ENCODE measurements at places on chromosomes 11 and 22. TPM values are rescaled to one million over a fixed set of nuclear protein-coding genes. Genes with fewer than 3 reads are reported as not detected.
A peak's percentile ranks its signal among the peaks of the same experiment; 100 is the strongest.

Gene CASP5
- polyA plus RNA-seq: not detected

DNA sequence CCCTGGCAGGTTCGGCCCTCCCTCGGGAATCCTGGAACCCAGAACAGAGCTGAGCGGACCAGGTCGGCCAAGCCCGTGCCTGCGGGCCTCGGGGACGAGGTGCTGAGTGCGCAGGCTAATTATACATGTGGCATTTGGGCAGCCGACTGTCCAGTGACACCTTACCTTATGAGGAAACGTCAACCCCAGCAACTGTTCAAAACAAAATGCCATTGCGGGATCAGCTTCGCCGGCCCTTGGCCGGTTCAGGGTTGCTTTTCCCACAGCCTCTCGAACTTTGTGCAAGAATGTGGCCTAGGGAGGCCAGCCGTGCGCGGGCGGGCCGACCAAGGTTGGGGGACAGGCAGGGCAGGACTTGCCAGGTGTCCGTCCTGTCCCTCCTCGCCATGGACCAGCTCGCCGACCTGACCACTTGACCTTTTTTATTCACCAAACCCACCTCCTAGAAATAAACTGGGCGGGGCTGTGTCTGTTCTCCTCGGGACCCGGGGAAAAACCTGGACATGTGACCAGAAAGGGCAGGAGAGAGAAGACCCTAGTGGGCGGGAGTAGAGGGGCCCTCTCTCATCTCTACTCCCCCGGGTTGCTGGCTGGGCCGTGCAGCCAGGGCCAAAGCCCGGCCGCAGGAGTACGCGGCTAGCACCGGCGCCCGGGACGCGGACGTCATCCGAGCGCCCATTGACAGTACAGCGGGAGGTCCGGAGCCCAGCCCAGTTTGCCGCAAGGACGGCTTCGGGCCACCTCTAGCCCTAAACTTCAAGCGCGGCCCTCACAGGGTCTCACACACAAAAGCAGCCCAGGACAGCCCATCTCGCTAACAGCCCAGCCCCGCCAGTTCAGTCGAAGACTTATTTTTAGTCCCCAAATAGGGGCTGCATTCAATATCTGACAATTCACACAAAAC, 134.3 kb upstream of the C11orf58 start:
- H3K4me3 ChIP-seq: no peak overlapping the region
- DNase-seq: no peak
- H3K27me3 ChIP-seq: peaks cover 56% of the 10 kb centered on the region
- no peak overlapping the region for H3K27ac ChIP-seq

Gene EIF4ENIF1
- polyA plus RNA-seq: 6.6 TPM

GRCh38 chr11:95571718-95572260, 217.8 kb downstream of the FAM76B start:
- H3K27me3 ChIP-seq: no peaks in the 10 kb centered on the region
- no peak for DNase-seq
- no peak overlapping the region for H3K4me3 ChIP-seq
- H3K4me1 ChIP-seq: no peaks in the 10 kb centered on the region
- no peaks in the 10 kb centered on the region for H3K36me3 ChIP-seq

DNA sequence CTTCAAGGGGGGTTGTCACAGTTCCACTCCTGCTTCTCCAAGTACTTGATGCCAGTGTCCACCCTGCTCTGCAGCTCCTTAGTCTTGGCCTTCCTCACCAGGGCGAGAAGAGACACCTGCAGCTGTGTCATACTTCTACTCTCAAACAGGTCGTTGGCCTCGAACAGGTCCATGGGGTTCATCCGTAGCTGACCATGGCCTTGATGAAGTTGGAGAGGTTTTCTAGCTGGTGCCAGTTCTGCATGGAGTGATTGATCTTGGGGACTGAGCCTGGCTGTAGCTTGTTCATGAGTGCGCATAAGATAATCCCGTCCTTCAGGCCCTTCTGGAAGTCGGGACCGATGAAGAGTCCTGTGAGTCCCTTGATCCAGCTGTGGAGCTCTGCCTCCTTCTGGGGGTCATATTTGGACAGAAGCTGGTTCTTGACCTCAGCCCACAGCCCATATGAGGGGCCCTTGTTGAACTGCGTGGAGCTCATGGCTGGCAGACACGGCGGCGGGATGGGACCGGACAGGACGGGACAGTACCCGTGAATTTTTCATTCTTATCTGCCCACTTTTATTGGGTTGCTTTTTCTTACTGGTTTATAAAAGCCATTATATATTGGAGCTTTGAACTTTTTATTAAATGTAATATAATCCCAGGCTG, 33.4 kb upstream of the HORMAD2 start:
- no peak overlapping the region for H3K27ac ChIP-seq
- no peaks in the 10 kb centered on the region for H3K36me3 ChIP-seq
- no peak for DNase-seq
- H3K27me3 ChIP-seq: no peaks in the 10 kb centered on the region

GRCh38 chr22:22359465-22359864, 114.9 kb downstream of the VPREB1 start:
- H3K4me3 ChIP-seq: no peak overlapping the region
- no peaks in the 10 kb centered on the region for H3K36me3 ChIP-seq
- no peak for DNase-seq
- no peak overlapping the region for H3K27ac ChIP-seq

GRCh38 chr22:41582694-41583093, 6.9 kb downstream of the PMM1 start:
- no peak overlapping the region for H3K27ac ChIP-seq
- peaks cover 26% of the 10 kb centered on the region for H3K36me3 ChIP-seq
- DNase-seq: no peak
- H3K27me3 ChIP-seq: no peaks in the 10 kb centered on the region

DNA sequence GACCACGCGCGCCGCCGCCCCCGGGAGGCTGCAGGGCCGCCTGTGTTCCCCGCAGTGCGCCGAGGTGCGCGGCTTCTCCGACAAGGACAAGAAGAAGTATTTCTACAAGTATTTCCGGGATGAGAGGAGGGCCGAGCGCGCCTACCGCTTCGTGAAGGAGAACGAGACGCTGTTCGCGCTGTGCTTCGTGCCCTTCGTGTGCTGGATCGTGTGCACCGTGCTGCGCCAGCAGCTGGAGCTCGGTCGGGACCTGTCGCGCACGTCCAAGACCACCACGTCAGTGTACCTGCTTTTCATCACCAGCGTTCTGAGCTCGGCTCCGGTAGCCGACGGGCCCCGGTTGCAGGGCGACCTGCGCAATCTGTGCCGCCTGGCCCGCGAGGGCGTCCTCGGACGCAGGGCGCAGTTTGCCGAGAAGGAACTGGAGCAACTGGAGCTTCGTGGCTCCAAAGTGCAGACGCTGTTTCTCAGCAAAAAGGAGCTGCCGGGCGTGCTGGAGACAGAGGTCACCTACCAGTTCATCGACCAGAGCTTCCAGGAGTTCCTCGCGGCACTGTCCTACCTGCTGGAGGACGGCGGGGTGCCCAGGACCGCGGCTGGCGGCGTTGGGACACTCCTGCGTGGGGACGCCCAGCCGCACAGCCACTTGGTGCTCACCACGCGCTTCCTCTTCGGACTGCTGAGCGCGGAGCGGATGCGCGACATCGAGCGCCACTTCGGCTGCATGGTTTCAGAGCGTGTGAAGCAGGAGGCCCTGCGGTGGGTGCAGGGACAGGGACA, 2.7 kb downstream of the NLRP6 start:
- no peaks in the 10 kb centered on the region for H3K27me3 ChIP-seq
- no peak overlapping the region for H3K27ac ChIP-seq
- peak overlapping the region; percentile 59 for H3K4me3 ChIP-seq

GRCh38 chr11:64534391-64534801, 56.6 kb upstream of the SLC22A12 start:
- H3K36me3 ChIP-seq: no peaks in the 10 kb centered on the region
- no peak for DNase-seq
- no peaks in the 10 kb centered on the region for H3K27me3 ChIP-seq
- H3K4me3 ChIP-seq: no peak overlapping the region
- no peaks in the 10 kb centered on the region for H3K4me1 ChIP-seq

Gene ALKBH3
- 36.5 TPM for polyA plus RNA-seq

Gene TREH
- polyA plus RNA-seq: not detected

Gene USP28
- 22.4 TPM for polyA plus RNA-seq
